ENCODE measurements at places on chromosomes 4 and X. TPM values are rescaled to one million over a fixed set of nuclear protein-coding genes. Genes with fewer than 3 reads are reported as not detected.
A peak's percentile ranks its signal among the peaks of the same experiment; 100 is the strongest.

The NLRP2B gene
- total RNA-seq: not detected

The GPR173 gene
- 2.4 TPM for total RNA-seq

The PCGF3 gene
- 84.1 TPM for total RNA-seq

The PRDM5 gene
- total RNA-seq: 6.9 TPM

DNA sequence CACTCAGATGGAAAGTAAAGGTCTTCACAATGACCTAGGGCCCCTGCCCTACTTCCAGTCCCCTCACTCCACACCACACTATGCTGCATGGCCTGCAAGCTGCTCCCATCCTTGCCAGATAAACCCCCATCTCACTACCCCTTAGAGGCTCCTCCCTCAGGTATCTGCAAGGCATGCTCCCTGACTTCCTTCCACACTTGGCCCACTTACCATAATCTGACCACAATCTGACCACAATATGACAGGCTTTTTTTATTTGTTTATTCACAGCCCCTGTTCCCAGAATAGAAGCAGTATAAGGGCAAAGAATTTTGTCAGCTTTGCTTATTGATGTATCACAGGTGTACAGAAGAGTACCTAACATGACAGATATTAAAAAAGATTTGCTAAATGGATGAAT is 124.7 kb downstream of the CAMK2D start:
- DNase-seq: no peak

DNA sequence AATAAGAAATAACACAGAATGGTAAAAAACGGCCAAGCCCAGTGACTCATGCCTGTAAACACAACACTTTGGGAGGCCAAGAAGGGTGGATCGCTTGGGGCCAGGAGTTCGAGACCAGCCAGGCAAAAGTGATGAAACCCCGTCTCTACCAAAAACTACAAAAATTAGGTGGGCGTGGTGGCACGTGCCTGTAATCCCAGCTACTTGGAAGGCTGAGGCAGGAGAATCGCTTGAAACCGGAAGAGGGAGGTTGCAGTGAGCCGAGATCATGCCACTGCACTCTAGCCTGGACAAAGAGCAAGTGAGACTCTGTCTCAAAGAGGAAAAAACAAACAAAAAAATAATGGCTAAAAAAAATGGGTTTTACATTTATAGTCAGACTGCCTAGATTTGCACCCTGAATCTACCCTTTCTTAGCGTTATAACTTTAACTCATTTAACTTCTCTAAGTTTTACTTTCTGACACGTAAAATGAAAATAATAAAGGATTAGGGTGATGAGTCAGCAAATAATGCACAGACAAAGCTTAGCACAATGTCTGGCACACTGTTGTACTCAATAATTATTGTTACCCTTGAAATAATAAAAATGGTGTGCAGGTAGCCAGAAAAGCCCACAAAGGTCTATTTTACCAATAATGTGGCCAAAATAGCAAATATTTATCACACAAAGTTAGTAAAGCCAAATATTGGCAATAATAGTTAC is 55.0 kb downstream of the ATP11C start:
- DNase-seq: no peak

DNA sequence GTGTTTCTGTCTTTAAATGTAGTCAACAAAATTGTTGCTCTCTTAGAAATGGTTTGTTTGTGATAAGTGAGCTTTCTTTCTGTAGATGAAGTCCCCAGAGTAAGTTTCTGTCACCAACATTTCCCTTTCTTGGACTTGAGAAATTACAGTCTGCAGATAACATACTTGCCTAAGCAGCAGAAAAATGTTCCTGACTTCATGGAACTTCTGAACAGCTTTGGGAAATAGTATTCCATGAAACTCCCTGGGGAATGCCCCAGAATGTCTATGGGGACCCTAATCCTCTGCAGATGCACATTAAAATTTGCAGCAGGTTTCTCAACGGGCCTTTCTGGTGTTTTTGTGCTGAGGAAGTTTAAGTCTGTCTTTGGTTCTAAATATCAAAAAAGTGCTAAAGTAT is 38.6 kb upstream of the NEIL3 start:
- no peak for DNase-seq

- no peak for DNase-seq
Measured at GRCh38 chr4:185836241-185837084, 24.5 kb upstream of the SORBS2 start.

DNA sequence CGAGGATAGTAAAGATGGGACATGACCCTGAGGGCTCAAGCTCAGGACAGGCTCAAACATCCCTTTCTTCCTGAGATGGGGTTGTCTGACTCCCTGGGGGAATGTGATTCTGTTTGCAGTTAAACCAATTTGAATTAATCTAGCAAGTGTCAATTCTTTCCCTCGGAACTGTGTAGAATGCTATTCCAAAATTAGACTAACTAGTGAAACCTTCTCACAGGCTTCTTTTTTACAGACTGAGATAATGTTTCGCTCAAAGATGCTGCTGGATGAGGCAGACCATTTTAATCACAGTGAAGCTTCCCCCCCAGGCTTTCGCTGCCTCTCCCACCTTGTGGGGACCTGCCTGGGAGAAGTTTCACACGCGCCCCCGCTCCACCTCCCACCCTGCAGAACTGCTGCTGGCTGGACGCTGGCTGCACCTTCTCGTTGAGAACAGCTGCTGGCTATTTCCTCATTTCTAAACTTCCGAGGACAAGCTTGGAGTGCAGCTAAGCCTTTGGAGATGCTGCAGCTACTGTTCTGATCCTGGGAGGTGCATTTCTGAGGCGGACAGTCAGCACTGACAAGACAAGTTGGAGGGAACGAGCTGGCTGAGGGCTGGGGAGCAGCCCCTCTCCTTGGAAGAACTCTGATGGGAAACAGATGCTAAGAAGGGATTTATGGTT is 297.8 kb downstream of the RAPGEF2 start:
- DNase-seq: no peak

DNA sequence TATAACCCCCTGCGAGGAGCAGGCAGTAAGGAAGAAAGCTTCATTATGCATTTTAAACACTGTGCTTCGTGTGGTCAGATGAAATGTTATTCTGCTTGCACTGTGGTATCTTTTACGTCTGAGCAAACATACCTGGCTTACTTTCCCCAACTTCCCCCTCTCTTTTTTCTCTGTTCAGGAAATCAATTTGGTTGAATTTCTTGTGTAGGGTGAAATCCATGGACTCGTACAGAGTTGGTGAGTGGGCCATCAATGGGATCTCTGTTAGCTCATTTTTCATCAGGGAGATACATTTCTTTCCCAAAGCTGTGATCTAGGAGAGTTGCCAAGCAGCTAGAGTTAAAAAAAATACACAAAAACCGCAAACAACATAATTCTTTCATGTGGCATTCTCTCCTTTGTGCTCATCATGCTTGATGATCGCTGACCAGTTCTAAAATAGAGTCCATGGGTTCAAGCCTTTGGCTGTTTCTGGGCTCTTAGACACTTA is 98.5 kb downstream of the FRAS1 start:
- DNase-seq: no peak

DNA sequence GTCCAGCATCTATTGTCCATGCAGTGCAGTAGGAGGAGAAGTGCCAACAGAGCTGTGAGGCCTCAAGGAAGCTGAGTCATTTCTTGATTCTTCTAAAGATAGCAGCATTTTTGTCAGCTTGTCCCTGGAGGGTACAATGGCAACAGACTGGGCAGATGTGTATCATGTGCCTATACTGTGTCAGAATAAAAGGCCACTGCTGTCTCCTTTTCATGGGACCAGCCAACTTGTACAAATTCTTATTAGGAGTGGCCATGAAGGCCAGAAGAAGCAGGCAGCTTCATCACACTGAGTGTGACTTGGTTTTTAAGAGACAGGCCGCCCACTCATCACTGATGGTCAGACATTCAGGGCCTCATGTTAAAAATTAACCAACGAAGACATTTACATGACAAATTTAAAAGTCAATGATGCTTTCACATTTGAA is 185.0 kb upstream of the FAM241A start:
- no peak for DNase-seq

DNA sequence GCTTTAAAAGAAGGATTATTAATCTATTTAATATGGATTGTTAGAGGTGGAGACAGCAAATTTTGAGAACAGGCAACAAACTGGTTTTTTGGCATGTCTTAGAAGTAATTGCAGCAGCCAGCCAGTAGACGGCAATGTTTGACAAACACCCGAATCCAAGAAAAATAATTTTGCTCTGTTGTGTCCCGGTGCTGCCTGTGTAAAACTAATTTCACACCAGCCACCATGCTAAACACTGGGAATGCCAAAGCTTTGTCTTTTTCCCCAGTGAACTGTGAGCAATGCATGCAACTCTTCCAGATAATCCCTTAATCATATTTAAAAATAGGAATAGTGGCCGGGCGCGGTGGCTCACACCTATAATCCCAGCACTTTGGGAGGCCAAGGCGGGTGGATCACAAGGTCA is 25.9 kb downstream of the SMIM31 start:
- peak; percentile 9 for DNase-seq

DNA sequence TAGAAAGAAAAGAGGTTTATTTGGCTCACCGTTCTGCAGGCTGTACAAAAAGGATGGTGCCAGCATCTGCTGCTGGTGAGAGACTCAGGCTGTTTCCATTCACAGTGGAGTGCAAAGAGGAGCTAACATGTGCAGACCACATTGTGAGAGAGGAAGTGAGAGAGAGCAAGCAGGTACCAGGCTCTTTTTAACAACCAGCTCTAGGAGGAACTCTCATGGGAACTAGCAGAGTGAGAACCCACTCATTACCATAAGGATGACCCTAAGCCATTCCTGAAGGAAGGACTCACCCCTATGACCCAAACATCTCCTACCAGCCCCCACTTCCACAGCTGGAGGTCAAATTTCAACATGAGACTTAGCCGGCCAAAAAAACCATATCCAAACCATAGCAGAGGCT is 158.6 kb upstream of the ADGRL3 start:
- no peak for DNase-seq

GRCh38 chr4:122005064-122005755 is 53.4 kb upstream of the TRPC3 start:
- no peak for DNase-seq

DNA sequence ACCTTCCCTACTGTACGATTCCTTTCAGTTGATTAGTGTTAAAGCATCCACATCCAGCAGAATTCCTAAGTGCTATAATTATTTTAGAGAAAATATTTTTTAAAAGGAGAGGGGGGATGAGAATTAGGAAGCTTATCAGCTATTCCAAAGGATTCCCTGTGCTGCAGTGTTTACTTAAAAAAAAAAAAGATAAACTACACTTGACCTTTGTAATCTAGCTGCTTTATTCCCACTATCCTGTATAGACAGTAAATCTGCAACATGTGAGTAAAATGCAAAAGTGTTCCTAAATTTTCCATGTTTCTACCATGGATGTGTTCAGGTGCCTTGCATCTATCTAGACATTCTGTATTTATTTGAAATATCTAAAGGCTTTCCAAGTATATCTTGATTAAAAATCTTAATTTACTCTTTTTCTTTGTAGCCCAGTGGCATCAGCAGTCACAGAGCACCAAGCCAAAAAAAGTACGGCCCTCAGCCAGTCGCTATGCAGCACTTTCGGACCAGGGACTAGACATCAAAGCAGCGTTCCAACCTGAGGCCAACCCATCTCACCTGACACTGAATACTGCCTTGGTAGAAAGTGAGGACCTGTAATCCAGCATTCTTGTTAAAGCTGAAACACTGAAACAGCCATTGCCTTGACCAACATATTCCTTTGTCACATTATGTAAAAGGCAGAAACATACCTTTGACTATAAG is 84.1 kb downstream of the CBR4 start:
- no peak for DNase-seq

DNA sequence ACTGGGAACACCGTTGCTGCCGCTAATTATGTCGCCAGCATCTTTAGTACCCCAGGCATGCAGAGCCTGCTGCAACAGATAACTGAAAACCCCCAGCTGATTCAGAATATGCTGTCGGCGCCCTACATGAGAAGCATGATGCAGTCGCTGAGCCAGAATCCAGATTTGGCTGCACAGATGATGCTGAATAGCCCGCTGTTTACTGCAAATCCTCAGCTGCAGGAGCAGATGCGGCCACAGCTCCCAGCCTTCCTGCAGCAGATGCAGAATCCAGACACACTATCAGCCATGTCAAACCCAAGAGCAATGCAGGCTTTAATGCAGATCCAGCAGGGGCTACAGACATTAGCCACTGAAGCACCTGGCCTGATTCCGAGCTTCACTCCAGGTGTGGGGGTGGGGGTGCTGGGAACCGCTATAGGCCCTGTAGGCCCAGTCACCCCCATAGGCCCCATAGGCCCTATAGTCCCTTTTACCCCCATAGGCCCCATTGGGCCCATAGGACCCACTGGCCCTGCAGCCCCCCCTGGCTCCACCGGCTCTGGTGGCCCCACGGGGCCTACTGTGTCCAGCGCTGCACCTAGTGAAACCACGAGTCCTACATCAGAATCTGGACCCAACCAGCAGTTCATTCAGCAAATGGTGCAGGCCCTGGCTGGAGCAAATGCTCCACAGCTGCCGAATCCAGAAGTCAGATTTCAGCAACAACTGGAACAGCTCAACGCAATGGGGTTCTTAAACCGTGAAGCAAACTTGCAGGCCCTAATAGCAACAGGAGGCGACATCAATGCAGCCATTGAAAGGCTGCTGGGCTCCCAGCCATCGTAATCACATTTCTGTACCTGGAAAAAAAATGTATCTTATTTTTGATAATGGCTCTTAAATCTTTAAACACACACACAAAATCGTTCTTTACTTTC is 1.8 kb downstream of the UBQLN2 start:
- no peak for DNase-seq

DNA sequence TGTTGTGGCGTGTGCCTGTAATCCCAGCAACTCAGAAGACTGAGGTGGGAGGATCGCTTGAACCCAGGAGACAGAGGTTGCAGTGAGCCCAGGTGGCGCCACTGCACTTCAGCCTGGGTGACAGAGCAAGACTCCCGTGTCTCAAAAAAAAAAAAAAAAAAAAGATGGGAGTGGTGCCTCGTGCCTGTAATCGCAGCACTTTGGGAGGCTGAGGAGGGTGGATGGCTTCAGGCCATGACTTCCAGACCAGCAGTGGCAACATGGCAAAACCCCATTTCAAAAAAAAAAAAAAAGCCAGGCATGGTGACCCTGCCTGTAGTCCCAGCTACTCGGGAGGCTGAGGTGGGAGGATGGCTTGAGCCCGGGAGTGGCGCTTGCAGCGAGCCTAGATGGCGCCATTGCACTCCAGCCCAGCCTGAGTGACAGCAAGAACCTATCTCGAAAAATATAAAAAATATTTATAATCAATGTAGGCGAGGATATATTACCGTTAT is 27.0 kb downstream of the EIF2S3 start:
- no peak for DNase-seq
